ENCODE measurements at places on chromosomes 3 and 15. TPM values are rescaled to one million over a fixed set of nuclear protein-coding genes. Genes with fewer than 3 reads are reported as not detected.

Gene ERC2
- total RNA-seq = 0.16 TPM

Gene ADGRG7
- total RNA-seq = not detected

Gene TIMP4
- total RNA-seq = not detected

Gene CFAP100
- not detected for total RNA-seq

Gene CISH
- total RNA-seq = 4.4 TPM

Gene PODXL2
- 22.2 TPM for total RNA-seq

Gene BSN
- 0.15 TPM for total RNA-seq

Gene ZNF80
- total RNA-seq = not detected

Gene GCSAM
- 100 TPM for total RNA-seq

Gene IGDCC3
- total RNA-seq = 0.10 TPM

Gene PLIN1
- total RNA-seq = 0.08 TPM
